Upper lobe of right lung (tissue), 1 donor: ENCODE measurements at places on chromosomes 4 and X. TPM values are rescaled to one million over a fixed set of nuclear protein-coding genes. Genes with fewer than 3 reads are reported as not detected.
A peak's percentile ranks its signal among the peaks of the same experiment; 100 is the strongest.

DNA sequence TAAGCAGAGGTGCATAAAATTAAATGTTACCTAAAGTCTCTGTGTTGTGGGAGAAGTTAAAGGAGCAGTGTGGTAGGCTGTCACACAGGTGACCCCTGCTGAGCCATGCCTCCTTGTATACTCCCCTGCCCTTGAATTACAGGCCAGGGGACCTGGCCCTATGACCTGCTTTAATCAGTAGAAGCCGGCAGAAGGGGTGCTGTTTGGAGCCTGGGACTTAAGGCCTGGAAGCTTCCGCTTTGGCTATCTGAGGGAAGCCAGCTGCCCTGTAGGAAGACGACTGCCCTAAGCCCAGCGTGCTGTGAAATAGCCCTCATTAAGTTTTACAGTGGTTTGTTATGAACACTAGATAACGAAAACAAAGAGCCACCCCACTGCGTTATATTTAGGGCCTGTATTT, 34.1 kb downstream of the SPINK2 start:
- no peak for DNase-seq
- H3K4me3 ChIP-seq: no peak overlapping the region
- peaks cover 12% of the 10 kb centered on the region for H3K4me1 ChIP-seq
- H3K27ac ChIP-seq: peak overlapping the region; percentile 70
- H3K36me3 ChIP-seq: no peaks in the 10 kb centered on the region
- H3K27me3 ChIP-seq: no peaks in the 10 kb centered on the region

GRCh38 chr4:181202240-181202639, 1041.0 kb upstream of the TENM3 start:
- DNase-seq: no peak
- H3K27ac ChIP-seq: no peak overlapping the region
- H3K4me3 ChIP-seq: no peak overlapping the region
- no peaks in the 10 kb centered on the region for H3K4me1 ChIP-seq
- H3K27me3 ChIP-seq: no peaks in the 10 kb centered on the region

- no peaks in the 10 kb centered on the region for H3K4me1 ChIP-seq
- no peak overlapping the region for H3K4me3 ChIP-seq
Measured at GRCh38 chr4:185638093-185638492, 102.8 kb upstream of the PDLIM3 start.

GRCh38 chr4:143374771-143375170, 38.1 kb downstream of the GAB1 start:
- peaks cover 52% of the 10 kb centered on the region for H3K4me1 ChIP-seq
- DNase-seq: no peak
- no peak overlapping the region for H3K27ac ChIP-seq
- H3K27me3 ChIP-seq: no peaks in the 10 kb centered on the region
- H3K4me3 ChIP-seq: no peak overlapping the region

DNA sequence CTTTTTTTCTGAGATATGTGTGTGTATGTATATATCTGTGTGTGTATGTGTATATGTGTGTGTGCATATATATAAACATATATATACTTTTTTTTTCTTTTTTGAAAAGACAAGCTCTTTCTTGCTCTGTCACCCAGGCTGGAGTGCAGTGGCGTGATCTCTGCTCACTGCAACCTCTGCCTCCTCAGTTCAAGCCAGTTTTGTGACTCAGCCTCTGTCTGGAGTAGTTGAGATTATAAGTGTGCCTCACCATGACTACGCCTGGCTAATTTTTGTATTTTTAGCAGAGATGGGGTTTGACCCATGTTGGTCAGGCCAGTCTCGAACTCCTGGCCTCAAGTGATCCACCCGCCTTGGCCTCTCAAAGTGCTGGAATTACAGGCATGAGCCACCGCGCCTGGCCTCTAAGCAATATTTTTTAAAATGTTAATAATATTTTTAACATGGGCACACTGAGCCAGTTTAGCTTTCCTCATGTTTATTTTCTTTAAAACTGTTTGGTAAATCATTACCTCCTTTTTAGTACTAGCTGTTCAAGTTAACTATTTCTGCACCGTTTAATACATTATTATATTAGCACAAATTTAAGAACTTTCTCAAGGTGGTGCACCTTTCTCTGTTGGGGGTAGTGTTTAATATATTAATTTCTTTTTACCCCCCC, 33.3 kb downstream of the BBS12 start:
- no peaks in the 10 kb centered on the region for H3K27me3 ChIP-seq
- no peak for DNase-seq
- no peak overlapping the region for H3K27ac ChIP-seq
- H3K4me3 ChIP-seq: no peak overlapping the region
- H3K36me3 ChIP-seq: no peaks in the 10 kb centered on the region
- H3K4me1 ChIP-seq: peaks cover 4% of the 10 kb centered on the region

DNA sequence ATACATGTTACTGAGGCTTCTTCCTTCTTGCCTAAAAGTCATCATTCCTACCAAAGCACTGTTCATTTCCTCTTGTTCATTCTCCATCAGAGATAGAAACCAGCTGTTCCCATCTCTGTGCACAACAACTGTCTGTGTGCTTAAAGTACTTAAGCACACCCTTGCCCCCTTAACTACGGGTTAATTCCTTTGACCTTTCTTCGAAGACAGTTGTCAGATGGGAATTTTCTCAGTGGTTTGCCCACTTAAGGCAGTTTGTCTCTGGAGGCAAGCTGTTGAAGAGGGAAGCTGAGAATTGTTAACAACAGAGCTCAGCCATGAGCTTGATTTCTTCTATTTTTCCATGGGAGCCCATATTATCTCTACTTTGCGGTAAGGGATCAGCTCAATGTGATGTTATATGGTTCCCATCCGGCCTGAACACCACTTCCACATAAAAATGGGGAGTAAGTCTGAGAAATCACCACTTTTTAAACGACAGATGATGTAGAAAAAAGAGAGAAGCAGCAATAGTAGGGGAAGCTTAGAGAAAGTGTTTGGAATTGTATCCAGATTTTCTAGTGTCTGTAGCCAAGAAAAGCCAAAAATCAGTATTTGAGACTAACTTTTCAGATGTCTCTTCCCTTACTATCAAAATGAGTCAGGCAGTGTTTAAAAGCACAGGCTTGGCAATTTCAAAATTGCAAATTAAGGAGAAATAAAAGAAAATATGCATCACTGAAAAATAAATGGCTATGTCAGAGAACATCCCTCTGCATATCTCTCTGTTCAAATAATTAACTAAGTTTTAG, 194.4 kb downstream of the SLIT2 start:
- H3K36me3 ChIP-seq: no peaks in the 10 kb centered on the region
- H3K4me3 ChIP-seq: no peak overlapping the region
- no peaks in the 10 kb centered on the region for H3K27me3 ChIP-seq
- DNase-seq: no peak

Gene SHROOM2
- total RNA-seq: 9.6 TPM

Gene TMEM154
- total RNA-seq: 12.7 TPM

Gene CT45A10
- not detected for total RNA-seq
